Body of pancreas (tissue), 4 donors: ENCODE measurements at places on chromosomes 6 and 20. TPM values are rescaled to one million over a fixed set of nuclear protein-coding genes. Genes with fewer than 3 reads are reported as not detected.

DNA sequence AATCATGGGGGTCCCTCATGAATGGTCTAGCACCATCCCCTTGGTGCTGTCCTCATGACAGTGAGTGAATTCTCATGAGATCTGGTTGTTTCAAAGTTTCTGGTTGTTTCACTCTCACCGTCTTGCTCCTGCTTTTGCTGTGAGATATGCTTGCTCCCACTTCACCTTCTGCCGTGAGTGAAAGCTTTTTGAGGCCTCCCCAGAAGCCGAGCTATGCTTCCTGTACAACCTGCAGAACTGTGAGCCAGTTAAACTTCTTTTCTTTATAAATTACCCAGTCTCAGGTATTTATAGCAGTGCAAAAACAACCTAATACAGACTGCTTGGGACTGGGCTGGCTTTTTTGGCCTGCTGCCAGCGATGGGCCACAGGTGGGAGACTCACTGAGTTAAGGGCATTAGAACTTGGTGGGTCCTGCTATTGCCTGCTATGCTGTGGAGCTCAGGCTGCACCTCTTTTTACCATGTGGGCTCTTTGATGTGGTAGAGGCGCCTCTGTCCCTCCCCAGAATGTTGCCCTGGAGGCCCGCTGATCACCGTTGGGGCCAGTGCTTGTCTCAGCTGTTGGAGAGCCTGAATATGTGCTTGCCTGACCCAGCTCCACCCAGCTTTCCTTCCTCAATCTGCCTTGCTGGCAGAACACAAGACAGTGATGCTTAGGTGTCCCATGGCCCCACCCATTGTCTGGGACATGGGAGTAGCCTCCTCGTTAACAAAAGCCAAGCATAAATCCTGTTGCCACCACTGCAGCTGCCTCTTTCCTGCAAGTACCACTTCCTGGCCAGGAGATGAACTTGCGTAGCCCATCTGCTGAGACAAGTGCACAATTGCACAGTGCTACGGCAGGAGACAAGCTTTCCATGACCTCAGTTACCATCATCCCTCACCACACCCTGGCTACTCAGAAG is 47.1 kb downstream of the IGF2R start:
- no peak for DNase-seq

The FILIP1 gene
- 3.0 TPM for total RNA-seq

DNA sequence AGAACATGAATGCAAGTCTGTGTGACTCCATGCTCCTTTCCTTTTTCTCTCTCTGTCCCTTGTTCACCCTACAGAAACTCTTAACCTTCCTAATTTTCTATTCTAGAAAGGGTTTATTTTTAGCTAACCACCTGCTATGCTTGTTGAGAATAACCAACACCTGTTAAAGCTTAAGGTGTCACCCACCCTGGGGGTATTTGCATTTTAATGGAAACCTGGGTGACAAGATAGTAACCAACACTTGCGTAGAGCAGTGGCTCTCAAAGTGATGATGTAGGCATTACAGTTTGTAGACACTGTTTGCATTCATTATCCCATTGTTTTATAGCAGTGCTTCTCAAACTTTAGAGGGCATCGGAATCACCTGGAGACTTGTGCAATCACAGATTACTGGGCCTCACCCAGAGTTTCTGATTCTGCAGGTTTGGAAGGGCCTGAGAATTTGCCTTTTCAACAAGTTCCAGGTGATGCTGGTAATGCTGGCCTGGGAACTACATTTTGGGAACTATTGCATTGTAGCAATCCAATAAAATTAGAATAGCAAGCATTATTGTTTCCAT is 114.4 kb upstream of the ARMC2 start:
- no peak for DNase-seq

GRCh38 chr6:118876814-118877213 is 17.1 kb upstream of the ASF1A start:
- DNase-seq = no peak

- DNase-seq = no peak
Observed at GRCh38 chr6:64945450-64945849, 761.6 kb downstream of the EYS start.
